ENCODE measurements at places on chromosomes 7 and 10.

- no peak for DNase-seq
Measured at GRCh38 chr10:114623661-114624294, 34.3 kb downstream of the ABLIM1 start.

DNA sequence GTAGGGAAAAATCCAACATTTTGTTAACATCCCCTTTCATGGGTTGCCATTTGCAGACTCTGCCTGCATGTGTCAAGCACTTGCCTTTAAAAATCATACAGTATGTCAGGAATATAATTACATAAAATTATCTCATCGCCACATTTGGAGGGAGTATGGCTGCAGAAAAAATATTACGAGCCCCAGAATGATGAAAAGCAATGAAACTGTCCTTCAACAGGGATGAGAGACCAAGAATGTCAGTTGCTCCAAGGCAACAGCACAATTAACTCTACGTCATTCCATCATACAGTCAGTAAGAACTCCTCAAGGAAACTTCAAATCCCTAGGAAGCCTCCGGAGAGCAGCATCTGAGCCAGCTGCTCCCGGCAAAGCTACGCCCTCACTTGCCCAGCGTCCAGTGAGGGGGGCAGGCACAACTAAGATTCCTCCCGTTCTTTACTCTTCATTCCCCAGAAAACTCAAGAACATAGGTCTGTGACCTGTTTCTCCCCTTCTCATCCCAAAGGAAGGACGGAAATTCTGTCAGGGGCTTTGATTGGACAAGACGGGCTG, 132.9 kb downstream of the ANLN start:
- no peak for DNase-seq

- DNase-seq = no peak
Measured at GRCh38 chr10:22110761-22111160, 107.1 kb downstream of the EBLN1 start.

- DNase-seq = no peak
Measured at GRCh38 chr7:2763597-2763996, 75.6 kb downstream of the AMZ1 start.

GRCh38 chr7:11341285-11341944, 367.7 kb downstream of the PHF14 start:
- DNase-seq = no peak

GRCh38 chr10:28730031-28730778, 52.9 kb downstream of the BAMBI start:
- no peak for DNase-seq

GRCh38 chr10:44552726-44553125, 167.8 kb upstream of the CXCL12 start:
- DNase-seq = no peak

All from activated naive CD4-positive, alpha-beta T cell (primary cell).